ENCODE measurements at places on chromosomes 16 and 17.

DNA sequence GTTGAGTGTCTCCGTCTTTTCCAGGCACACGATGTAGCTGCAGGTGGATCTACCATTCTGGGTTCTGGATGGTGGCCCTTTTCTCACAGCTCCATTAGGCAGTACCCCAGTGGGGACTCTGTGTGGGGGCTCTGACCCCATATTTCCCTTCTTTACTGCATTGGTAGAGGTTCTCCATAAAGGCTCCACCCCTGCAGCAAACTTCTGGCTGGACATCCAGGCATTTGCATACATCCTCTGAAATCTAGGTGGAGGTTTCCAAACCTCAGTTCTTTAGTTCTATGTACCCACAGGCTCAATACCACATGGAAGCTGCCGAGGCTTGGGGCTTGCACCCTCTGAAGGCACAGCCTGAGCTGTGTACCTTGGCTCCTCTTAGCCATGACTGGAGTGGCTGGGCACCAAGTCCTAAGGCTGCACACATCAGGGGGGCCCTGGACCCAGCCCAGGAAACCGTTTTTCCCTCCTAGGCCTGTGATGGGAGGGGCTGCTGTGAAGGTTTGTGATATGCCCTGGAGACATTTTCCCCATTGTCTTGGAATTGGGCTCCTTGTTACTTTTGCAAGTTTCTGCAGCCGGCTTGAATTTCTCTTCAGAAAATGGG lies 14.0 kb downstream of the ABCC1 start:
- no peak for DNase-seq

GRCh38 chr16:11386054-11386680 lies 40.9 kb downstream of the RMI2 start:
- DNase-seq: no peak

GRCh38 chr16:58515125-58515870 lies at the start of gene SETD6:
SETD6 (plus strand) TSS chr16:58515517; CDS start chr16:58515538, 21 bp downstream.
- DNase-seq: peak; percentile 82

- no peak for DNase-seq
Measured at GRCh38 chr16:84119368-84119767, 2.6 kb upstream of the MBTPS1 start.

DNA sequence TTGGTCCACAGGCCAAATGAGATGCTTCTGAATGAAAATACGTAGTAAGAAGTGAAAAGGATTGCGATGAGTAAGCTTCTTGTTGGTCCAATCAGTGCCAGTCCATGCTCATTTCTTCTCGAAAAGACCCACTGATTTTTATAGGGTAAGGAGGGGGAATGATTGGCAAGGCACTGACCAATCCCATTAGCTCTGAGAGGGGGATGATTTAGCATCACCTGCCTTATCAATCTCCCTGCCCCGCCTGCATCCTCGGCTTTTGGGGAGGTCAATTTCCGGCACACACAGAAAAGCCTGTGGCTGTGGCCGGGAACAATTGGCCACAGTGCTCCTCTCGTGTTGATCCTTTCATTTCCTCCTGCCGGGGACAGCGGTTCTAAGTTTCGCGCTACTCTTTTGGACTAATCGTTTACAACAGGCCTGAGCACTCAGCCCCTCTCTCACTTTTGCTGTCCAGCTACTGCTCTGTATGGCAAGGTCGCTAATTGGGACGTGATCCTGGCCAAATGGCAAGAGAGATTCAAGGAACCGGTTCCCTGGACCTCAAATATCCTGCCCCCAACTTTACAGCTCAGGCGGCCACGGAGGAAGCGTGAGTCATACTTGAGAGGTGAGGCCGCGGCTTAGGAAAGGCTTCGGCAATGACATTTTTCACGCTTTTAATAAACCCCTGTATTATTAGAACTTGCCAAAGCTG lies 43.1 kb downstream of the TBX4 start:
- DNase-seq: no peak

- no peak for DNase-seq
Measured at GRCh38 chr17:59124665-59125064, 18.0 kb upstream of the TRIM37 start.
